ENCODE measurements at places on chromosomes 6 and 20.

DNA sequence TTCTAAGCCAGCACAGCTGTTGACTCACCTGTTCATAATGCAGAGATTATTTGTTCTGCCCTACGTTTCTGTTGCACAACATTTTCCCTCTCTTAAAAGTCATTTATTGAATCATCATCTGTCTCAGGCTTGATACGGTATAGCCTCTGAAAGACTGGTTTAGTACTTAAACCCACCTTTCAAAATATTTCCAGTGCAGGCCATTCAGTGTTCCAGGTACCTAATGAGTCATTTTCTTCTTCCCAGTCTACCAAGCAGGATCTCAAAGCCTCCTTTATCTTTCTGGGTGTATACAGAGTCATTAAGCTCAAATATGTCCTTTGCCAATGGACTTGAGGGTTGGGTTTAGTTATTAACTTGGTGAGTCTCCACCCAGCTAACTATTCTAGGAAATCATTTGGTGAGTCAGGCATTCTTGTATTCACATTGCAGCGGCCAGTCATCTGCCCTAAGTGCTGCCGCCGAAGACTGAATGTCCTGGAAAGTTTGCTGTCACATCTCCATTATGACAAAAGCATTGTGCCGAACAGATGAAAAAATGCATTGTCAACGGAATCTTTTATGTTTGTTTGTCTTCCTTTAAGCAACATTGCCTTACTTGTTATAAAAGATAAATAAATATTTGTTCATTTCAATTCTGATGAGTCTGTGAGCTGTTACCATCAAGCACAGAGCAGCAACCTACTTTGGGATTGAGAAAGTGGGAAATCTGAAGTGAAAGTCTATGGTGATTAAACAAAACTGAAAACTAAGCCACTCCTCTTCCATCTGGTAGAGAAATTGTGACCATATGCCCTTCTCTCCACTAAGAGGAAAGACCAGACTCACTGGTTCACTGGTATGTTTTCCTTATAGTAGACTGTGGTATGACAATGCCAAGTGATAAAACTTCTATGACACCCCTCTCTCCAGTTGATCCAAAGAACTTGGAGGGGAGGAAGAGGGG is 14.3 kb upstream of the FAM135A start:
- no peak for DNase-seq

DNA sequence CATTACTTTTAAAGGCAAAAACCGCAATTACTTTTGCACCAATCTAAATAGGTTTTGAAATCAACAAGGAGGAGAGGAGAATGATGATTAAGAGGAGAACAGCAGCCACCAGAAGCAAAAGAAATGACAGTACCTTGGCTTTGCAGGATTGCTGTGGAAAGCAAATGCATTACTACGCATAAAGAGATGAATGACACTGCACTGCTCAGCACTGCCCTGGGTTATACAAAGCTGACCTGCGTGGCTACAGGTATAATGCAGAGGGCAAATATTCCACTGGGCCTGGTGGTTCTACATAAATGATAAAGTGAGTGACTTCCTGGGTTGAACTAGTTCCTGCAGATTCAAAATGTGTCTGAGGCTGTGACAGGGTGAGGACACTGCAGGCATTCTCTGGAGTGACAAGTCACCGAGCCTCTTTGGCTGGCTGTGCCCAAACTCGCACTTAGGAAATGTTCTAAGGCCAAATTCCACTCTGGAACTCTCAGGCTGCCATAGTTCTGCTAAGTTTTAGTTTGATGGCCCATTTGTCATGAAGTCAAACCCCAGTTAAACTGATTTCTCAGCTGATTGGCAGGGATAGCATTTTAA is 78.6 kb downstream of the INSM1 start:
- no peak for DNase-seq

DNA sequence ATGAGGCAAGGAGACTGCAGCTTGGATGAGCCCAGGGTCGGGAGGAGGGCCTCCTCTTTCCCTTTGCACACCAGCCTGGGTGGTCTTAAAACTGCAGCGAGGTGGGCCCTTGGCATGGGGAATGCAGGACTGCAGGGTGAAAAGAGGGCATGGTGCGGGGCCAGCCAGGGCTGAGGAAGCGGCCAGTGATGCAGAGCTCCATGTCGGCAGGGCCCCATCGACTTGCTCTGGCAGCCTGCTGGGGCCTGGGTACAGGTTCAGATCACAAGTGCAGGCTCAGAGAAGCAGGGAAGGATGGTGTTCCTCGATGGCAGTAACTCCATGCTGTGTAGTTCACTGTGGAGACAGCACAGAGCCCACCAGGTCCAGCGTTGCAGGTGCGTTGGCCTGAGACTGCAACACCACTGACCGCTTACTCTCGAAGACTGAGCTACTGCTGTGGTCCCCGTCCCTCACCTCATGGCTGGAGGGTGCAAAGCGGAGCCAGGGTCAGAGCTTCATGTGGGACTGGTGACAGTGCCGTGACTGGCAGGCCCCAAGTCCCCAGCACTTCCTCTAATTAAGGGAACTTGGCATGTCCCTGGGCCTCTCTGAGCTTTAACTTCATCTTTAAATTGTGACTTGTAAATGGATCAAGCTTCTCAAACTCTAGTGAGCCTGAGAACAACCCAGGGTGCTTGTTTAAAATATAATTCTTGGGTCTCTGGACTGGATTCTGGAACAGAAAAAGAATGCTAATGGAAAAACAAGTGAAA is 223.2 kb downstream of the SYNDIG1 start:
- peak; percentile 35 for DNase-seq

DNA sequence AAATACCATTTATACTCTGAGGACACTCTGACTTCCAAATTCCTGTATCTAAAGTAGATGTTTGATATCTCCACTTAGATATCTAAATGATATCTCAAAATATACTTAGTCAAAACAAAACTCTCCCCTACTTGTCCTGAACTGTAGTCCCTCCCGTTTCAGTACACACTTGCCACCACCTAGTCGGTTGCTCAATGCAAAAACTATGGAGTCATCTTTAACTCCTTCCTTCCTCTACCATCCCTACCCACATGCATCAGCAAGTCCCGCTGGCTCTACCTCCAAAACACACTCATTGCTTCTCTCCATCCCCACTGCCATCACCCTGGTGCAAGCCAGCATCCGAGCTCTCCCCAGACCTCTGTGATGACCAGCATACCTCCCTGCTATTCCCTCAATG is 13.2 kb downstream of the STX7 start:
- DNase-seq, result no peak

GRCh38 chr20:11686820-11687543 is 230.7 kb upstream of the BTBD3 start:
- peak; percentile 50 for DNase-seq

DNA sequence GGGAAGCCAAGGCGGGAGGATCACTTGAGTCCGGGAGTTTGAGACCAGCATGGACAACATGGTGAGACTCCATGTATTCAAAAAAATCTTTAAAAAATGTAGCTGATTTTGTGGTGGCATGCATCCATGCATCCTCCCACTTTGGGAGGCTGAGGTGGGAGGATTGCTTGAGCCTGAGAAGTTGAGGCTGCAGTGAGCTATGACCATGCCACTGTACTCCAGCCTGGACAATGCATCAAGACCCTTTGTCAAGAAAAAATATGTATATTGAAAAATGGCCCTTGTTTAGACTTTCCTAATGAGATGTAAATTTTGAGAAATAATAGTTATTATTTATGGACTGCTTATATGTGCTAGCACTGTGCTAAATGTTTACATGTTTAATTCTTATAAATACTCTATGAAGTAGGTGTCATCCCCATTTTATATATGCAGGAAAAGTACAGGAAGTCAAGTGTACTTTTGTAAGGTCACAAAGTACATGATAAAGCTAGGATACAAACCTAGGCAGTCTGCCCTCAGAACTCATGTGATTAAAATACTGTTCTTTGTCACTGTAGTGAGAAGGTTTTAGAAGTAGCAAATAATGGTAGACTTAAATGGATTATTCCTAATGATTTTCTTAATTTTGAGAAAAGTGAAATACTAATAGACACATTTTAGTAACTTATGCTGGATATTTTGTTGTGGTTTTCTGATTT is 58.8 kb downstream of the ITCH start:
- no peak for DNase-seq

DNA sequence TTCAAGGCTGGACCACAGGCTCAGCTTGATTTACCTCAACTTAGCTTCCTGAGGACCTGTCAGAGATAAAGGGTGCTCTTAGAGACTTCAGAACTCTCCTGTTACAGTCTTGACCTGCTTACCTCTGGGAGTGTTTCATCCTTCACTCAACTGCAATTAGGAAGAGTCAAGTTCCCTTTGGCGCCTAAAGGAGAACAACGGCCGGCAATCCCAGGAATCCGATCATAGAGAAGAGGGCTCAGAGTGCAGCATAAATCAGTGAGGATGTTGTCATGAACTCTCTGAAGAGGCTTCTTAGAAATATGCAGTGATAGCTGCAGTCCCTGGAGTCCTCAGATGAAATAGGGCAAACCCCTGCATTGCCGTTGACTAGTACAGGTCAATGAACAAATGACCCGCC is 36.4 kb downstream of the LYRM2 start:
- no peak for DNase-seq

DNA sequence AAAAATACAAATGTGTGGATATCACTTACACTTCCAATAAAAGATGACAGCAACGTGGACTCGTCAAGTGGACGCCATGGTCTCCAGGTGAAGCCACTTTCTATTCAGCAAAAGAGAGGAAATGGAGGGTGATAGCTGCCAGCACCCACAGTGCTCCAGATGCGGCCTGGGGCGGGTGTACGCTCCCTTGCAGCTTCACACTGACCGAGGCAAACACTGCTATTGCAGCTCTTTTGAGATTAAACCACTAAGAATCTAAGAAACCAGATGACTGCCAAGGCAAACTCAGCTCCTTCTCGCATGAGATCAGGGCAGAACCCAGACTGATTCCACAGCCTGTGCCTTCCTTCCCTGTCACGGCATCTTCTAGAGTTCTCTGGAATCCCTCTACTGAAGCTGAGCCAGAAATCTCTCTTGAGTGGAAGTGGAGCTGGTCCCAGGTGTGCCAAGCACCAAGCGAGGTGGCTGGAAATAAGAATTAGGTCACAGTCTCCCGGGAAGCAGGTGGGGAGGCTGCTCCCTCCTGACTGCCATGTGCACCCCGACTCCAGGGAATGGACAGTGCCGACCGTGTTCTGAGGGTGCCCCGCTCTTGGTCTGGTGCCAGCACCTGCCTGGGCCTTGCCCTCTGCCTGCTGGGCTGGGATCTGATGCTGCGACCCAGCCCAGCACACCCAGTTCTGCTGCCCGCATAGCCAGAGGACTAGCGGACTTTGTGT is 90.1 kb upstream of the AFDN start:
- DNase-seq, result peak; percentile 39

GRCh38 chr6:74901576-74901975 is 304.3 kb downstream of the COL12A1 start:
- no peak for DNase-seq

GRCh38 chr20:63578224-63579016 is 4.4 kb upstream of the HELZ2 start:
- DNase-seq, result no peak

DNA sequence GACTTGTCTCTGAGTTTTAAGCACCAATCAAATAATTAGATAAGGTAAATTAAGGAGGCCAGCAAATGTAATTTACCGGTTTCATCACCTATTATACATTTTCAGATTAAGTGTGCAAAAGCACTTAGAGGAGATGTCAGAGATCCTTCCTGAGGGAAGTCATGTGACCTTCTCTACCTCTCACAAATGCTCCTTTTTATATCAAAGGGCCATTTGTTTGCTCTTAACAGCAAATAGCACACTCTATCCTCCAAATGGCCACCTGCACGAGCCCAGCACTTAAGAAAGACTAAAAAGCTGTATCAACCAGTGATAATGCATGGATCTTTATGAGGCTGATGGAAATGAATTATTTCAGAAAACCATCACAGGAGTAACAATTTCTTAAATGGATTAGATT is 149.4 kb downstream of the ELOVL4 start:
- no peak for DNase-seq
